Stomach (tissue), 19 donors: ENCODE measurements at places on chromosomes 2 and 18.

- DNase-seq = no peak
Observed at GRCh38 chr2:138455691-138456090, 45.9 kb upstream of the SPOPL start.

DNA sequence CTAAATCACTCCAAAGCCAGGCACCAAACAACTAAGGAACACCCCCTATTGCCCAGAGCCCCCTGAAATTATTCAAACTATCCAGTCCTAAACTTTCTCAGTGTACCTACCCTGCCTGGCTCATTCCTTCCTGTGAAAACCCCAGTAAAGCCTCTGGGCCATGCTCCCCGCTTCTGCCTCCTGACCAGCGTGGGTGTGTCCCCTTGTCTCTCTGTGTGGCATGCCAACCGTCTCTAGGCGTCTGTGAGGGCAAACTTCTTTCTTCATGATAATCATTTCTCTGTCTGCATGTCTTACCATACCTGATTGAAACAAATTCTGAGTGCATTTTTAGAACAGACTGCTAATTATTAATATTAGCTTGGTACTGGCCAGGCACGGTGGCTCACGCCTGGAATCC lies 109.0 kb upstream of the MSH2 start:
- no peak for DNase-seq

DNA sequence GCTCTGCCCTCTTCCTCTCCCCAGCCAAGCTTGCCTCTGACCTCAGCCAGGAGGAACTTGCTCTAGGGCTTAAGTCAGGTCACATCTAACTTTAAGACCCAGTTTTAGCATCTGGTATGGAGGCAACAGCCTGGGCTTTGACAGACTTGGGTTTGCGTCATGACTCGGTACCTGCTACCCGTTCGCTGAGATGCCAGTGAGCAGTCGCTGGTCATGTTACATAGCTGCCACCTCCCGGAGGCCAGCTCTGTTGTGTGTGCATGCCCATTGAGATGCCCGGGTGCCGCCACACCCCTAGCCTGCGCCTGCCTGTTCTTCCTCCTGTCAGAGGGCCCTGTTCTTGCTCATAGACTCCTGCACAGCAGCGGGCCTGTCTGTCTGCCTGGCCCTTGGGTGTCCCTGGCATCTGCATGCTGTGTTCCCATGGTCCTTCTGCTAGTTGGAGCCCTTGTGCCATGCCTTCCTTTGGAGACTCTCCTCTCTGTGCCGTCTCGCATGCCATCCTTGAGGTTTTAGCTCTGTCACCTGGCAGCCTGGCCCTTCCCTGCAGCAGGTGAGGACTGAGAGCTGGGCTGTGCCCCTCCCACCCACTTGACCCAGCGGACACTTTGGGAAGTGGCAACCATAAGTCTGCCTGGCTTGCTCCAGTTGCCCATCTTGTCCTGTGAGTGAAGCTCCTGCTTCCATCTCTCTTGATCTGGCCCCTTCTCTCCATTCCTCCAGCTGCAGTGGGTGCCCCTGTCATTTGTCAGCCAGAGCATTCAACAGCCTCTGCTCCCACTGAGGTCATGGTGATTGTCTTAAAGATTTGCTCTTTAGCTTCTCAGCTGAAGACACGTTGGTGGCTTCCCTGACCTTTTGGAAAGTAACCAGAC lies 24.9 kb downstream of the ASAP2 start:
- no peak for DNase-seq

DNA sequence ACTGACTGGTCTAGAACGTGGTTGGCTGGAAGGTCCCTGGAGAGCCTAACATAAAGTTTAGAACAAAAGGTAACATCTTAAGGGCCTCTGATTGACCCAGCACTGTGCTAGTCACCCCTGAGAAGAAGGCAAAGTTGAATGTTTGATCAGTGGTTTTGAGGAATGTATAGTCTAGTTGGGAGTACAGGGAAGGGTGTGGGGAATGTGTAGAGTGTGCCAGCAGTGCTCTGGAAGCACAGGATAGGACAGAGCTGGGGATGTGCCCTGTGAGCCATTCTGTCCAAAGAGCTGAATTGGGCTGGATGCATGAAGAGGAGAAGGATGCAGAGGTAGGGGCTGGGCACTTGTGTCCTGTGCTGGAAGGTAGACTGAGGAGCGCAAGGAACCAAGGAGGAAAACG lies 41.0 kb upstream of the DOCK10 start:
- no peak for DNase-seq

GRCh38 chr18:9025091-9025838 lies 77.2 kb upstream of the NDUFV2 start:
- no peak for DNase-seq
